ENCODE measurements at places on chromosomes 13 and 19.

- DNase-seq = no peak
Observed at GRCh38 chr13:86757236-86757978, 913.8 kb upstream of the SLITRK5 start.

DNA sequence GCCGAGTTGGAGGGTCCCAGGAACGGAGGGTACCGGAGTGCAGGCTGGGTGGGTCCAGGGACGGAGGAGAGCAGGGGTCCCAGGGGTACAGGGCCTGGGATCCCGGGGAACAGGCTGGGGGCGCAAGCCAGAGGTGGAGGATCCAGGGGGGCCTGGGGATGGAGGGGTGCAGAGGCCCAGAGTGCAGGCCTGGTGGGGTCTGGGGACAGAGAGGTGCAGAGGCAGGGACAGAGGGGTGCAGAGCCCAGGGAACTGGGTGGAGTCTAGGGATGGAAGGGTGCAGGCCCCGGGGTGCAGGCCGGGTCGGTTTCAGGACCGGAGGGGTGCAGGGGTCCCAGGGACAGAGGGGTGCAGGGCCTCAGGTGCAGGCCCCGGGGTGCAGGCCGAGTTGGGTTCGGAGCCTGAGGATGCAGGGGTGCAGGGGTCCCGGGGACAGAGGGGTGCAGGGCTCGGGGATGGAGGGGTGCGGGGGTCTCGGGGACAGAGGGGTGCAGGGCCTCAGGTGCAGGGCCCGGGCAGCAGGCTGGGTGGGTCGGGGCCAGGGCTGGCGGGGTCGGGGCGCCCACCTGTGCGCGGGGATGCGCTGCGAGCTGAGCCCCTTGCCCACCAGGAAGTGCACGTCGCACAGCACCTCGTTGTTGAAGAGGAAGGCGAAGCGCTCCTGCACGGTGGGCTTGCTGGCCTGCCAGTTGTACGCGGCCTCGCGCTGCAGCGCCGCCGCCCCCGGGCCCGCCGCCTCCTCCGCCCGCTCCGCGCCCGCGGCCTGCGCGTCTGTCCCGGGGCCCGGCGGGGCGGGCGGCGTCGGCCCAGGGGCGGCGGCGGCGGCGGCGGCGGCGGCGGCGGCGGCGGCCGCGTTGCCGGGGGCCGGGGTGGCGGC lies 545 bp downstream of the BTBD2 start:
- no peak for DNase-seq

DNA sequence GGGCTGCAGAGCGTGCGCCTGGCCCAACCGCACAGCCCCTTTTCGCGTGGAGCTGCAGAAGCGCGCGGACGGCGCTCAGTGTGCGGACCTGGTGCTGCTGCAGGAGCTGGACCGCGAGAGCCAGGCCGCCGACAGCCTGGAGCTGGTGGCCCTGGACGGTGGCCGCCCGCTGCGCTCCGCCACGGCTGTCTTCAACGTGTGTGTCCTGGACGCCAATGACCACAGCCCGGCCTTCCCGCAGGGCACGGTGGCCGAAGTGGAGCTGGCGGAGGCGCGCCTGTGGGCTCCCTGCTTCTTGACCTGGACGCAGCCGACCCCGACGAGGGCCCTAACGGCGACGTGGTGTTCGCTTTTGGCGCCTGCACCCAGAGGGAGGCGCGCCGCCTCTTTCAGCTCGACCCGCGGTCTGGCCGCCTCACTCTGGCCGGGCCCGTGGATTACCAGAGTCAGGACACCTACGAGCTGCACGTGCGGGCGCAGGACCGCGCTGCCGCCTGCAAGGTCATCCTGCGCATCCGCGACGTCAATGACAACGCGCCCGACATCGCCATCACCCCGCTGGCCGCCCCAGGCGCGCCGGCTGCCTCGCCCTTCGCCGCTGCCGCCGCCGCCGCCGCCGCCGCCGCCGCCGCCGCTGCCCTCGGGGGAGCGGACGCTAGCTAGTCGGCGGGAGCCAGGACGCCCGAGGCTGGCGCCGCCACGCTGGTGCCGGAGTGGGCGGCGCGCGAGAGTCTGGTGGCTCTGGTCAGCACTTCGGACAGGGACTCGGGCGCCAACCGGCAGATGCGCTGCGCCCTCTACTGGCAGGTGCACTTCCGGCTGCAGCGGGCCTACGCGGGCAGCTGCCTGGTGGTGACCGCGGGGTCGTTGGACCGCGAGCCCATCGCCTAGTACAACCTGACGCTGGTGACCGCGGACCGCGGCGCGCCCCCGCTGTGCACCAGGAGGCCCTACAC lies 172.2 kb downstream of the OLFM4 start:
- no peak for DNase-seq

- DNase-seq = no peak
Observed at GRCh38 chr13:100341327-100341726, 247.3 kb downstream of the GGACT start.

GRCh38 chr13:113122550-113123225 lies at the start of gene F10:
F10 (plus strand) TSS chr13:113122799; CDS start chr13:113122856, 57 bp downstream.
- DNase-seq = no peak

DNA sequence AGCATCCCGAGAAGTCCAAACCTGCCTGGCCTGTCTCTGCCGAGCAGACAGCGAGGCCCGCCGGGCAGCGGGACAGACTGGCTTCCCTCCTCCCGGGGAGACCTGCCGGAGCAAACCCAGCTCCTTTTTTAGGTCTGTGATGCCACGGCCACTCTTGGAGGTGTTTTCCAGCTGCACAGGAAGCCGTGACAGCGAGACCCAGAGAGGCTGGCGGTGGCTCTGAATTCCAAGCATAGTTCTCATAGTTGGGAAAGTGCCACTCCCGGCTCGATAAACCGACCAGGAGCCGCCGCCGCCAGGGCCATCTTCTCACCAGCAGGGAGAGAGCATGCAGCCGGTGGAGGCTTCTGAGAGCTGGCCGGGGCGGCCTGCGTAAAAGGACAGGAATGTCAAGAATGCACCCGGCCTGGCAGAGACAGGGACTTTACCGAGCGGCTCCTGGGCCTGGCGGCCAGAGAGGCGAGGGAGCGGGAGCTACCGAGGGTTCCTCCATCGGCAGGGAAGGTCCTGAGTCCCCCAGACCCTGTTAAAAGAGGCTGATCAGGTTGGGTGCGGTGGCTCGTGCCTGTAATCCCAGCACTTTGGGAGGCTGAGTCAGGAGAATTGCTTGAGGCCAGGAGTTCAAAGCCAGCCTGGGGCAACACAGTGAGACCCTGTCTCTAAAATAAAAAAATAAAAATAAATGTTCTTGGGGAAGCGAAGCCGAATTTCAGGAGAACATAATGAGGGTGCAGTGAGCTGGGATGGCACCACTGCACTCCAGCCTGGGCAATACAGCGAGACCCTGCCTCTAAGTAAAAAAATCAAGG lies 64.9 kb downstream of the GADD45B start:
- no peak for DNase-seq

DNA sequence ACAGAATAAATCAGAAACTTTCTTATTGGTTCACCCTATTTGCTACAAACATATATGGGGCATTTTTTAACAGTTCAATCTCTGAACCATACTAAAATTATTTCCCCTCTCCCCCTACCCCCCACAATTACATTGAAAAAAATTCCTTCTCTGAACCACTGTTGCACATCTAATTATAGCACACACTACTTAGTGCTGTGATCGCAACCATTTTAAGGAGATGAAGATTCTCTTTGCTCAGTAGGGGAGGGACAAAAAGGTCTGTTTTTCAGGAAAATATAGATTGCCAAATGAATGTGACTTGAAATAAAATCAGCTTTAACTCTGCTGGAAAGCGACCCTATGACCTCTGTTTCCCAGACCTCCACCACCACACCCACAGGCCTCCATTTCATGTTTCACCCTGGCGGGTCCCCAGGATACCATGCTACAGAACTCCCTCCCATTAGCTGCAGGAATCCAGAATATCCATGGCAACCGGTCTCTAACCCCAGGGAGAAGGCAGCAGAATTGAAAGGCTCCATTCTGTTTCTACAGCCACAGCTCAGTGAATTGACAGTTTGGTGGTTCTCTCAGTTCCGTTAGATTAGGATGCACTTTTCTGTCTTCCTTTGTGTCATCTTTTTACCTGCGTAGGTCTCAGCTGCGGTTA lies 286.3 kb downstream of the TBC1D4 start:
- no peak for DNase-seq

- no peak for DNase-seq
Observed at GRCh38 chr13:73684750-73685149, 449.5 kb downstream of the KLF12 start.

DNA sequence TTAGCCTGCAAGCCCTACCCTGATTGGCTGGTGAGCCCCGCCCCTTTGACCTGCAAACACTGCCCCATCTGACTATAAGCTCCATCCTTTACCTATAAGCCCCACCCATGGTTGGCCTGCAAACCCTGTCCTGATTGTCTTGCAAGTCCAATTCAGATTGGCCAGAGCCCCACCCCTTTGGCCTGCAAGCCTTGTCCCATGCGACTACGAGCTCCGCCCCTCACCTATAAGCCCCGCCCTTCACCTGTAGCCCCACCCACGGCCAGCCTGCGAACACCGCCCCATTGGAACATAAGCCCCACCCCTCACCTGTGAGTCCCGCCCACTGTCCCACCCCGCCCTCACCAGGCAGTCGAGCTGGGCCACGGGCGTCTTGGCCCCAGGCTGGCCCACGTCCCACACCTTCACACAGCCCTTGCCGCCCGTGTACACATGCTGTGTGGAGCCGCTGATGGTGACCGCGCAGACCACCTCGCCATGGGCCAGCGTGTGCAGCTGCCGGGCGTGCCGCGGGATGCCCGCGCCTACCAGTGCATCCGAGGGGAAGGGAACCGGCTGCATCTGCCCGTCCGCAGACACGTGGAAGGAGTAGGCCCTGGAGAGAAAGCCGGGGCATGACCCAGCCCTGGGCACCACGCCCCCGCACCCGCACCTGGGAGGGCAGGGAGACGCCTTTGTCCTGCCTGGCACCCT lies 22.9 kb downstream of the TLE2 start:
- no peak for DNase-seq

DNA sequence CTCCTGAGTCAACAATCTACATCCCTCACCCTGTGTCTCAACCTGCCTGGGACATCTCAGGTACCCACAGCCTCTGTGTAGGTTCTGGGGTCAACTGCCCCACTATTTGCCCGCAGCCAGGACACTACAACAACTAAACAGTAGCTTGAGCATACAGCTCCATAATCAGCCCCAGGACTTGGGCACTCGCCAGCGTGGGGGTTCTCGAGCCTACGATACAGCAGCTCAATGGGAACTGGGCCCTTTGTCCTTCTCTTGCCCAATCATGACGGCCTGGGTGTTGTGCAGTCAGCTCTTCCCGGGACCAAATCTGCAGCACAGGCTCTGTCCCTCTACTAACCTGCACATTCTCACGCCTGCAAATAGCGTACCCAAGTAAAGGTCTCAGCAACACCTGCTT lies 1.3 kb downstream of the ZNF180 start:
- DNase-seq = no peak

DNA sequence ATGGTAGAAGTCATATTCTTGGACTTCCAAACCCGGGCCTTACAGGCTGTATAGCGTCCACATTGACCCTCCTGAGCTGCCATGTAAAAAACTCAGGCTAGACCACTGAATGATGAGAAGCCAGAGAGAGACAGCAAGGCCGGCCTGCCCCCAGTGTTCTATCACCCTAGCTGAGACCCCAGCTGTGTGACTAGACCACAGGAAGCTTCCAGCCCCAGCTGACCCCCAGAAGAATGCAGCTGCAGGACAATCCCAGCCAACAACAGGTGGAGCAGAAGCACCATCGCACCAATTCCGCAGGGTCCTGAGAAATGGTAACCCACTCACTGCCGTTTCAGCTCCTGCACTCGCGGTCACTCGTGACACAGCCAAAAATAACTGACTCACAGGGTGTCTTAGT lies 2.9 kb upstream of the ATP11A start:
- no peak for DNase-seq

DNA sequence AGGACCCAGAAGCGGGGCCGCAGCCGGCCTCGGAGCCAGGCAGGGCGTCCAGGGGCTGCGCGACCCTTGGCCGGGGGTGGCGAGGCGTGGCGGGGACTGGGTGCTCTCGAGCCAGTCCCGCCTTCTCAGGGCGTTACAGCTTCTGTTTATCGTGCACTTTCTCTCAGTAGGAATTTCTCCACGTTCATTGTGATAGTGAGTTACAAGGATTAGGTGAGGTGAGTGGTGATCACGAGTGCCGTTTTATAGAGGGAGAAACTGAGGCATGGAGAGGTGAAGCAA lies 600 bp downstream of the AP1M1 start:
- DNase-seq = no peak

- DNase-seq = no peak
Observed at GRCh38 chr19:5360003-5360780, 19.6 kb upstream of the PTPRS start.

GRCh38 chr13:41775251-41775650 lies 185.7 kb downstream of the VWA8 start:
- DNase-seq = no peak

- DNase-seq = no peak
Observed at GRCh38 chr13:21871382-21871781, 200.5 kb downstream of the FGF9 start.

DNA sequence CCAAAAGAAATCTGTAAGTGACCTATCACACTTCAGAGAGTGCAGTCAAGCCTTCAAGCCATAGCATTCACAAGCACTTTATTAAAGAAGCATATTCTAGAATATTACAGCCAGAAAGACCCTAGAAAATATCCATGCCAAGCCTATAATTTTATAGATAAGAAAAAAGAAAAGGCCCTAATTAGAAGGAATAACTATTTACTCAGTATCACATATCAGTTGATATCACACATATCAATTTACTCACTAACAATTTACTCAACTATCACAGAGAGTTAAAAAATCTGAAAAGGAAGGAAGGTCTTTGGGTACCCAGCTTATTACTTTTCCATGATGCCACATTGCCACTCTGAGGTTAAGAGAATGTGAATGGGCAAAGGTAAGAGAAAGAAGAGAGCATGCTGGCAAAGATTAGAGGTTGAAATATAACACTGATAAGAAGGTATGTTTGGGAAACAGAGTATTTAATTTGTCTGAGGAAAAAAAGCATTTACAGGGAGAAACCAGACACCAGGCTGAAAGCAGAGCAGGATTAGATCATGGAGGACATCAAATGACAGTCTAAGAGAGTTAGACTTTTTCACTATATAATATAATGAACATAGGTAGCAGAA lies 186.2 kb downstream of the VWA8 start:
- DNase-seq = peak; percentile 43

- no peak for DNase-seq
Observed at GRCh38 chr13:60590800-60591747, 194.1 kb downstream of the TDRD3 start.

GRCh38 chr19:18655173-18655844 lies 18.5 kb downstream of the KLHL26 start:
- no peak for DNase-seq

- DNase-seq = no peak
Observed at GRCh38 chr19:55097864-55098715, 19.3 kb downstream of the PPP1R12C start.

DNA sequence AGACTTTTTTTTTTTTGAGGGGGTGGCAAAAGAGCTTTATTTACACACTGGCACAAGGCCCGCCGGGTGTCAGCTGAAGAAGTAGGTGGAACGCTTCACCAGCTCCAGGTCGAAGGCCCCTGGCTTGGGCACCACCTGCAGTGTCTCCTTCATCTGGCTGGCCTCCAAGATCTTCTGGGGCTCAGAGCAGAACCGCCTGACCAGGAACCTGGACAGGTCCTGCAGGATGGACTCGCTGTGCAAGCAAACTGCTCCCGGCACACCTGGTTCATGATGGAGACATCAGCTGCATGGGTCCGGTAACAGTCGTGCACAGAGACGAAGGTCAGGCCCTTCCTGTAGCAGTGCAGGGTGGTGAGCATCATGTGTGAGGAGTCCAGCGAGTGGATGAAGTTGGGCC lies 4.4 kb upstream of the CYP4F2 start:
- DNase-seq = no peak

GRCh38 chr13:45546410-45546765 lies 69.2 kb downstream of the ERICH6B start:
- DNase-seq = no peak

All from NCI-H2171 treated with DMSO at 0.1 percent for 48 hours (cell line).